ENCODE measurements at places on chromosomes 16 and 17.

DNA sequence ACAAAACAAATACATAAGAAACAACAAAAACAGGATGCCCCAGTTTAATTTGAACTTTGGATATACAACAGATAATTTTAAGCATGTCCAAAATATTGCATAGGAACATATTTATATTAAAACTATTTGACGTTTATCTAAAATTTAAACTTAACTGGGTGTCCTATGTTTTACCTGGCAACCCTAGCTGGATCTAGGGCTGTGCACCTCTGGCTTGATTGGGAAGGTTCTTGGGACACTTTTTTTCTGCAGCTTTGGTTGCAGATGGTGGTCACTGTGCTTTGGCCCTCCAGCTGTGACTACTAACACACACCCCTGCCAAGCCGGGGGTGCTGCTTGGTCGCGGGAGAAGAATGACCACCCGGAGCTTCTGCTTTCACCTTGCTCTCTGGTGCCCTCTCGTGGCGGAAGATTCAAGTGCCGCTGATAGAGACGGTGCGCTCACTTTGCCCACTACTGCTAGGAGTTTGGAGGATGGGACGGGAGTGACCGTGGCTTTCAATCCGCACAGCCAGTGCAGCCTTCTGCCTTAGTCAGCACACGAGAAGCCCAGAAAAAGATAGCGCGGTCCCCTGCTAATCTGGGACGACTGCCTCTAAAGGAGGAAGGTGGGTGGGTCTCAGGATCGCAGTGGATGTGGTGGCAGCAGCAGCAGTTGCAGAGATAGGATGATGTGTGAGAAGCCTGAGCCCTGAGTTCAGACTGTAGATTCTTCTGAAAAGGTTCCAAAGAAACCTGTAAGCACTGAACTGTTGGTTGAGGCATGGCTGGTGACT is 6.7 kb downstream of the SPACA3 start:
- no peak for DNase-seq

- DNase-seq = peak; percentile 77
Observed at GRCh38 chr17:16353317-16354174, at the start of gene CENPV. TSS of gene CENPV (minus strand) at chr17:16353469. CDS start at chr17:16353436, 33 bp downstream.

- no peak for DNase-seq
Observed at GRCh38 chr17:82545071-82545462, 25.5 kb downstream of the FOXK2 start.

DNA sequence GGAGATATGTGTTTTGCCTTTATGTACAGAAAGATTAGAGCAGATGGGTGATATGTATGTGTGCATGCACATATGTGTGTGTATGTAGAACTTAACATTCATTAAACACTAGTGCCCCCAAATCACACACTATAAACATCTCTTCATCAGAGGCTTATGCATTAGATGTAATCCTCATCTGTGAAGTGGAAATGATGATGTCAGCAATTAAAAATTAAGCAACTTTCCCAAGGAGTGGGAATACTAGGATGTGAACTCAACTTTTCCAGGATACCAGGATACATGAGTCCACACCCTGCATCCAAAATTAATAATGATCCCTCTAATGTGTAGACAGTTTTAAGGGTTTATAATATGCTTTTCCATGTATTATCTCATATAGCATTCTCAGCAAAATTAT is 127.7 kb upstream of the ADAMTS18 start:
- no peak for DNase-seq

- no peak for DNase-seq
Observed at GRCh38 chr17:40646791-40647623, 611 bp downstream of the SMARCE1 start.

GRCh38 chr17:41529491-41529915 is 1.4 kb upstream of the KRT19 start:
- no peak for DNase-seq

GRCh38 chr17:77025781-77026180 is 115.0 kb upstream of the SEC14L1 start:
- no peak for DNase-seq

- DNase-seq = no peak
Observed at GRCh38 chr16:79365702-79366101, 234.8 kb downstream of the MAF start.

- DNase-seq = no peak
Observed at GRCh38 chr17:4769628-4770027, 2.1 kb upstream of the TM4SF5 start.

DNA sequence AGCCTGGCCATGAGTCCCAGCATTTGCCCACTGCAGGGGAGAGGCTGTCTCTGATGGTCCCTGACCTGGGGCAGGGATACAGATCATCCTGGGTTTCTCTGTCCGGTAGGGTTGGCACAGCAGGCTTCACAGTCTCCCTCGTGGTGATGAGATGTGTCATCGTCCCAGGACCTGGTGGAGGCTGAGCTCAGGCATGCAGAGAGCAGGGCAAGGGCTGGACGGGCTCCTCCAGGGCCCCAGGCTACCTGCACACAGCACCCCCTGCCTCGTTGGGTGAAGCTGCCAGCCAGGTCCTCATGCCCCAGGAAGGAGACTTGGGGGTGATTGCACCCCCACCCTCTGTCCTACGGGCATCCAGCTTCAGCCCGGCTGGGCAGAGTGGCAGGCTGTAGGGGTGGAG is 155.8 kb upstream of the GSE1 start:
- DNase-seq = no peak

DNA sequence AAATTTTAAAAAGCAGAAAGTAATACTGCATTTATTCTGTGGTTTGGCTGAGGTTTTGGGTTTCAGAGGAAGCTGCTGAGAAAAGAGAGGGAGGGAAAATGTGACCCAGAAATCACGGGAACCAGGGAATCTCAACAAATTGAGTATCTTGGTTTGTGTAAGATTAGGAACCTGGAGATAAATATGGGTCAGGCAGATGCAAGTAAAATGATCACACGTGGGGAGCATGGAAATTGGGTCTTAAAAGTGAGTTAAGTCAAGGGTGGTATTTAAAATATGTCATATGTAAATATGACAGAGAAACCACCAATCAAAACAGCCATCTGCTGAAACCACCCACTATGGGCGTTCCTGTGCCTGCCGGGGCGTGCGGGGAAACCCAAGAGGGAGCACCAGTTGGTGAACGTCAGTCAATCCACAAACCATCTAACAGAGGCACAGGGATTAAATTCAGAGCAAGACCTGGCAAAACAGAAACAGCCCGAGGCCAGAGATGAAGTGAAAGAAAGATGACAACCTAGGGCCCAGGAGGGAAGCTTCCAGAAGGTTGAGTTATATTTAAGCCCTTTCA is 33.4 kb downstream of the CDH13 start:
- no peak for DNase-seq

Data from activated naive CD4-positive, alpha-beta T cell treated with anti-CD3 and anti-CD28 coated beads, Interleukin-2, amount 50 U/mL, for 72 hours (primary cell).